ENCODE measurements at places on chromosomes 13 and 19. TPM values are rescaled to one million over a fixed set of nuclear protein-coding genes. Genes with fewer than 3 reads are reported as not detected.

Gene SMAD9
- 34.6 TPM for polyA plus RNA-seq

Gene PSG1
- polyA plus RNA-seq: not detected

Gene ZNF534
- polyA plus RNA-seq: 0.61 TPM

Gene TMEM150B
- 0.72 TPM for polyA plus RNA-seq

Gene UBA52
- 892 TPM for polyA plus RNA-seq

Gene SPC24
- polyA plus RNA-seq: 21.8 TPM

Gene GMIP
- polyA plus RNA-seq: 3.6 TPM

Gene TEX30
- 29.7 TPM for polyA plus RNA-seq

Gene ARHGAP45
- polyA plus RNA-seq: 15.7 TPM

Gene FXYD3
- 16.6 TPM for polyA plus RNA-seq

Gene VSIG10L
- 5.3 TPM for polyA plus RNA-seq

Gene GRIK5
- 33.6 TPM for polyA plus RNA-seq

Gene SUPT20H
- 87.0 TPM for polyA plus RNA-seq

Gene SLC25A41
- 1.6 TPM for polyA plus RNA-seq

Gene IQCN
- polyA plus RNA-seq: 6.6 TPM

Gene KLK3
- 0.65 TPM for polyA plus RNA-seq

Gene CDADC1
- 15.9 TPM for polyA plus RNA-seq

Gene ZNF497
- 6.2 TPM for polyA plus RNA-seq

Gene PSG7
- polyA plus RNA-seq: not detected

Gene ADGRE3
- 0.19 TPM for polyA plus RNA-seq

Gene CGB3
- not detected for polyA plus RNA-seq

Gene TLE2
- 63.6 TPM for polyA plus RNA-seq

Gene ZNF559
- polyA plus RNA-seq: 56.7 TPM

Gene ZNF724
- 6.1 TPM for polyA plus RNA-seq

Gene EFNB2
- 135 TPM for polyA plus RNA-seq

Gene SIGLEC12
- polyA plus RNA-seq: 0.13 TPM

Gene SCGB2B2
- 1.1 TPM for polyA plus RNA-seq

Gene PCDH8
- not detected for polyA plus RNA-seq

Gene SLC10A2
- 0.58 TPM for polyA plus RNA-seq

Gene RNF17
- polyA plus RNA-seq: not detected

Gene ZNF506
- 32.1 TPM for polyA plus RNA-seq

Gene C19orf67
- 0.11 TPM for polyA plus RNA-seq

Gene ZNF524
- 11.0 TPM for polyA plus RNA-seq

Gene PEAK3
- 0.12 TPM for polyA plus RNA-seq

Gene DKKL1
- 4.0 TPM for polyA plus RNA-seq

Gene HIF3A
- polyA plus RNA-seq: 67.3 TPM

Gene UBE2L5
- polyA plus RNA-seq: 1.2 TPM

Gene SLC1A6
- 0.47 TPM for polyA plus RNA-seq

Gene PINLYP
- polyA plus RNA-seq: 17.7 TPM

Gene UBL3
- 37.1 TPM for polyA plus RNA-seq

Gene LILRA5
- polyA plus RNA-seq: 1.7 TPM

Gene MAST1
- polyA plus RNA-seq: 1.0 TPM

Gene ZNF606
- 29.1 TPM for polyA plus RNA-seq

Gene ZNF296
- 0.76 TPM for polyA plus RNA-seq

Gene FBN3
- polyA plus RNA-seq: 34.7 TPM

Gene ANGPTL8
- polyA plus RNA-seq: 0.68 TPM

Gene NKPD1
- 0.13 TPM for polyA plus RNA-seq

Gene SIGLEC9
- 1.1 TPM for polyA plus RNA-seq

Gene PLIN4
- polyA plus RNA-seq: 0.70 TPM

Gene KLF1
- polyA plus RNA-seq: 0.32 TPM

Gene NOVA2
- polyA plus RNA-seq: 4.1 TPM

Gene APOC1
- polyA plus RNA-seq: 11.1 TPM

Gene REEP6
- polyA plus RNA-seq: 14.5 TPM

Gene OR7C1
- polyA plus RNA-seq: 0.06 TPM

Gene LILRB1
- polyA plus RNA-seq: 1.6 TPM

Gene TMEM86B
- 2.6 TPM for polyA plus RNA-seq

Gene CYP2B6
- polyA plus RNA-seq: 1.6 TPM

Gene FFAR1
- 0.25 TPM for polyA plus RNA-seq

Gene PABPC3
- polyA plus RNA-seq: 1.7 TPM

All from renal cortex interstitium (tissue), 15 donors.